Activated T-helper 2 cell treated with anti-CD3 and anti-CD28 coated beads, Interferon-gamma antibody, Interleukin-2, Interleukin-4, amounts not matched to agents 10 μg/mL and 5 μg/mL and 100 μg/mL, durations not matched to agents 14 hours and 24 hours and 36 hours (primary cell): ENCODE measurements at places on chromosomes 6 and 20. TPM values are rescaled to one million over a fixed set of nuclear protein-coding genes. Genes with fewer than 3 reads are reported as not detected.

The OPRL1 gene
- total RNA-seq: 0.32 and 0.41 TPM in 2 replicates

DNA sequence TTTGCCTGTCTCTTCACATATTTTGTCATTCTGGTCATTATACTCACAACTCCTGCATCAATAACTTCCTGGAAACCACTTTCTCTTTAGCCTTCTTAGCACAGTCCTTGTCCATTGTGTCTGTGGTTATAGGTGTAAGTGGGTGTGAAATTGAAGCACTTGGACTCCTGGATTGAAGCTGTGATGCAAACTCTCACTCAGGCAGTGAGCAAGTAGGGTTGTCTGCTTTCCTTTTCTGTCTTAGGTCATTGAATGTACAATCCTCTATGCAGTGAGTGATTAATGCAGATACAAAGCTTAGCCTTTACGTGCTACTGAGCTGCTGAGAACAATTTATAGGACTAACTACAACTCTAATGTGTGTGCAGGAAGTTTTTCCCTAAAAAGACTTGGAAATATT lies 54.8 kb downstream of the ADGRB3 start:
- no peak for DNase-seq

The RAB44 gene
- not detected in 2 replicates for total RNA-seq

DNA sequence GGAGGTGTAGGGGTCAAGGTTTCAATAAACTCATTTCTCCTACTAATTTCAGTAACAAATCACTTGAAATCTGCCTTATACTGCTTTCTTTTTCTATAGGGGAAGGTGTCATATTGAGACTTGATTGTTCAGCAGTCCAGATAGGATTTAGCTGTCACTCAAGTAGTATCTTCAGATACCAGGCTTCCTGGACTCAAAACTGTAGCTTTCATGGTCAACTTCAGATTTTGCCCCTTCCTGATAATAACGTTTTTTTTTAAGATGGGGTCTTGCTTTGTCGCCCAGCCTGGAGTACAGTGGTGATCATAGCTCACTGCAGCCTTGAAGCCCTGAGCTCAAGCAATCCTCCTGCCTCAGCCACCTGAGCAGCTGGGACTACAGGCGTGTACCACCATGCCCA lies 77.8 kb downstream of the JAG1 start:
- DNase-seq: no peak

The MYBL2 gene
- 85.4 and 88.6 TPM in 2 replicates for total RNA-seq

DNA sequence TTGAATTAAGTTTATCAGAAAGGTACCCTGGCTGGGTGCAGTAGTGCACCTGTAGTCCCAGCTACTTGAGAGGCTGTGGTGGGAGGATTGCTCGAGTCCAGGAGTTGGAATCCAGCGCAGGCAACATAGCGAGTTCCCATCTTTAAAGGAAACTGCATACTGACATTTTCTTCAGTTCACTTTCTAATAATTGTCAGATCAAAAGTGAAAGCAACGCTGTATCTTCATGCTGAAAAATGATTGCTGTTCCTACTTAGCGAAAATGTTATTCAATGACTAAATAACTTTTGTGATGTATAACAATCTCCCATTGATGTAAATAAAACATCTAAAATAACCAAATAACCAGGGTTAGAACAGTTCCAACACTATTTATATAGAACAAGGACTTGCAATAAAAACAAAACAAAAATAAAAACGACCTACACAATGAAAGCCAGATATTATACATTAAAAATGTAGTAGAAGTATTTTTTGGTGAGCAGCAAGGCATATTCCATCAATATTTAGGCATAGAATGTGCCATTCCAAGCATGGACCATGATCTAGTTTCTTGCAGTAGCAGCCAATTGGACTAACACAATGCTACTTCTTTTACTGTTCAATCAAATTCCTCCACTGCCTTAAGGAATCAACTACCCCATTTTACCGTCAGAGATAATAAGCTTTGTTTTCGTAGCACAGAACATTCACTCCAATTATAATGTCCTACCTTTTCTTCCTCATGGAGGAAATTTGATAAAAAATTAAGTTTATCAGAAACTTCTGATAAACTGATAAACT lies 1.5 kb downstream of the LATS1 start:
- no peak for DNase-seq

DNA sequence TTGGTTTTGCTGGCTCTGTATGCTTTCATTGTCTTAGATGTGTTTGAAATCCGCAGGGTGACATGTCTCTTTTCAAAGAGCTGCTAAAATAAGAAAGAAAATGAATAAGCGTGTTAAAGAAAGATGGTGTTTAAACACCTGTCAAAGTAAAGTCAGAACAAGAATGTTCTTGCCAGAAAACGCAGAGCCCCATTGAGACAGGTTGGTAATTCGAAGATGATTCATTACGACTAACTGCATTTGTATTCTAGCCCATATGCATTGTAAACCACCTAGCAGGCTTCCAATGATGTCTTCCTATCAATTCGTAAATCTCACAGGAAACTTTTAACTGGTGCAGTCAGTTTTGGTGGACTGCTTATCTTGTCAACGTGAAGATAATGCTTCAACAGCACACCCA lies 16.8 kb downstream of the PHACTR2 start:
- no peak for DNase-seq

The NKAIN2 gene
- total RNA-seq: not detected in 2 replicates

DNA sequence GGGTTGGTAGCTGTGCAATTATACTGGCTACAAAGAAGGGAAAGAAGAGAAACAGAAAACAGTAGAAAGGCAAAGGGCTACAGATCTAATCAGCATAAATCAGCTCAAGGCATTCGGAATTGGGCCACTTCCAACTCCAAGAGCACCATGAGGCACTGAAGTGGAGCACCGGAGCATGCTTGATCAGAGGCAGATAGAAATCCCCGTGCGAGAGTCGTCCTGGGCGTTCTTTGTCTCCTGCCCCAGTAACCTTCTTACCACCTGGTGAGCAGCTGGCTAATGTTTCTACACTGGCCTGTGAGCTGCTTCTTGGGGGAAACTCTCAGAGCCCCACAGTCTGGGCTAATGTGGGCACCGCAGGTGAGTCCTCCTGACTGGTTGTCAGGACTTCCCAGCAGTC lies 16.7 kb downstream of the NEDD9 start:
- no peak for DNase-seq

The CCR6 gene
- not detected in 2 replicates for total RNA-seq

The C2 gene
- total RNA-seq: 1.1 and 1.4 TPM in 2 replicates

The CENPQ gene
- 13.9 and 14.1 TPM in 2 replicates for total RNA-seq

DNA sequence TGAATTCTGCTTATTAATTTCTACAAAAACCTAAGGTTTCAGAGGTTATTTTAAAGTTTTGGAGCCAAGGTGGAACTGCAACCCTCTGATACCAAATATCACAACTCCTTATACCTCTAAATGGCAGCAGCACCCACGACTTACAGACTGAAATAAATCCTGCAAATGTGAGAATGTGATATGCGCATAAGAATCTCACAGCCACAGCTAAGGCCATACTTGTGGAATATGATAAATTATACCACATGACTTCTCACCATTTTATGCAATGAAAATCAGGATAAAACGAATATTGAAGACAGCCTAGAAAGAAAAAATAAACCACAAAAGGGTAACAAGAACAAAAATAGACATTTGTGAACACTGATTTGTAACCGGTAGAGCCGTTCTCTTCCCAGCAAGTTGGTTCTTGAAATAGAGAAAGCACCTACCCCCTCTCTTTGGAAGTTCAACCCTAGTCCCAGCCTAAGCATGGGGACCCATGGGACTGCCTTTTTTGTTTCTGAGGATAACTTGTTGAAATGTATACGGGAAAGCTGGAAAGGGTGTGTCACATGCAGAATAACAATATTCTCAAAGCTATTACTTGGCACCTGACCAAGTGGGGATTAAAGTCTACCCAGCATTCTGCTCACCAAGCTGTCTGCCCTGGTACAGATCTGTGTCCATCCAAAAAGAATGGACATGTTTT lies 47.1 kb upstream of the MCM9 start:
- no peak for DNase-seq

The OTOR gene
- not detected in 2 replicates for total RNA-seq
